ENCODE measurements at places on chromosomes 7 and 10.

- ATAC-seq = peak; percentile 56
Measured at GRCh38 chr10:104045151-104046089, 40.3 kb downstream of the COL17A1 start.

- no peak for ATAC-seq
Measured at GRCh38 chr10:117667831-117668230, 125.3 kb downstream of the EMX2 start.

DNA sequence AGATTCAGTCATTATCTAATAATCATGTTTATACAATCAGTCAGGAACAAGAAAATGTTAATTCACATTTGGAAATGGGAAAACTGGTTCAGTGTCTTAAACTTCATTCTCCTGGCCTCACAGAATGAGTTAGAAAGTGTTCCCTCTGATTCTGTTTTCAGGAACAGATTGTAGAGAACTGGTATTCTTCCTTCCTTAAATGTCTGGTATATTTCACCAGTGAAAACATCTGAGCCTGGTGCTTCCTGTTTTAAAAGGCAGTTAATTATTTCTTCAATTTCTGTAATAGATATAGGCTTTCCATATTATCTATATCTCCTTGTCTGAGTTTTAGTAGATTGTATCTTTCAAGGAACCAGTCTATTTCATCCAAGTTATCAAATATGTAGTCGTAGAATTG lies 97.1 kb upstream of the TMEM168 start:
- ATAC-seq = no peak

DNA sequence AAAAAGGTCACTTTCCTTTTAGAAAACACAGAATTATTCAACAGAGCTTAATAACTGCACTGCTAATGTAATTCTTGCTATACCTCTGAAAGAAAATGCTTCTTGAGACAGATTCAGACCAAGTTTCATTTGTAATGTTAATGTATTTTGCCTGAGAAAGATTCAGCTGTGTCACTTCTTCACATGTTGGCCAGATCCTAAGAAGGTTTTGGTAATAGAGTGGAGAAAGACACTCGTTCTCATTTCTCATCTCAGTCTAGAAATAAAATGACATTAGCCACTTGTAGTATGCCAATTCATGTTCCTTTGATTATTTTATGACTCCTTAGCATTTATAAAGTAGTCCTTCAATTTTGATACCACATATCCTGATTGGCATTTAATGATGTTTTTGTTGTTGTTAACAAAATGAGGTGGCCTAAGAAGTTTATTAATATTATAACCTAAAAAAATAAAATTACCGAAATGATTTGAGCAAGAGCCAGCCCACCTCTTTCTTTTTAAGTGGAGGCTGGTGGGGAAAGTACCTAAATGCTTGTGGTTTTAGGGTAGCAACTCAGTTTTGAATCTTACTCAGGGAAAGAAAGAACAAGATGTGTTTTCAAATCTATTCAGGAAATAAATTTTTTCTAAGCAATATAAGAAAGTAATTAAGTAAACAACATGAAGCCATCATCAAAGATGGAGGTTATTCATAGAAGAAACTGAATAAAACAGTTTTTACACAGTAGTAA lies 16.4 kb upstream of the ELAPOR2 start:
- ATAC-seq = no peak

DNA sequence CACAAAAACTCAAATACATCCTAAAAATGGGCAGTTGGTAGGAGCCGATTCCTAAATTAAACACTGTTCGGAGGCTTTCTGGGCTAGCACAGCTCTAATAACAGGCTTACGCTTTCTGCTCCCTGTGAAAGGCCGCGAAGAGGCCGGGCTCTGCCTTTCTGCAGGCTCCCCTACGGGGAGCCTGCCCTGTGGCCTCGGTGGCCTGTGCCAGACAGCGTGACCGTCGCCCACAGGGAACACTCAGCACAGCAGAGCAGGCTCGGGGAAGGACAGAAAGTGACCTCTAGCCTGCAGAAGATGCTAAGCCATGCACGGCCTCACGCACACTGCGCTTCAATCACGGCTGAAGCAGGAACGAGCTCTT lies 64.2 kb downstream of the DIP2C start:
- ATAC-seq = peak; percentile 67

DNA sequence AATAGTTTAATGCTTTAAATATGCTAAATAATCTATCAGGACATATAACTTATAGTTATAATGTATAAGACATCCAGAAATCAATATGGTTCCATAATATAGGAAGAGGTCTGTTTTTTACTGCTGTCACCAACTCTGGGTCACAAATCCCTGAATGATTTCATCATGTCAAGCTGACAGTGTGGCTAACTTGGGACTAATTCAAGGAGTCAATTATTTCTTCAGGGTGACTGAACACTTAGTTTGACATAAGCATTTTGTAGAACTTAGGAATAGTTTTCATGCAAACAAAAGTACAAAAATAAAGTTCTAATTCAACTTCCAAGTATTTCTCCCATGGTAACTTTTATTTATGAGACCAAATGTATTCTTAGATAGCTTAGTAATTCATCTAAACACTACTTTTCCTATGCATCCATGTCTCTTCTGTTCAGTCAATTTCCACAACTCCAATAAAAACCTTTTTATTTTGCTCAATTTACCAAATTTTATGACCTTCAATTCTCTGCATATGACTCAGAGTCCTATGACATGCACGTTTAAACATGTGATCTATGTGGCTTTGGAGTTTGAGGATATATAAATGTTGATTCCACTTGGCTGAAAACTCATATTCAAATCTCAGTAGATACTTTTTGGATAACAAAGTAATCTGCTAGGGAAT lies 40.3 kb upstream of the GNAT3 start:
- no peak for ATAC-seq

DNA sequence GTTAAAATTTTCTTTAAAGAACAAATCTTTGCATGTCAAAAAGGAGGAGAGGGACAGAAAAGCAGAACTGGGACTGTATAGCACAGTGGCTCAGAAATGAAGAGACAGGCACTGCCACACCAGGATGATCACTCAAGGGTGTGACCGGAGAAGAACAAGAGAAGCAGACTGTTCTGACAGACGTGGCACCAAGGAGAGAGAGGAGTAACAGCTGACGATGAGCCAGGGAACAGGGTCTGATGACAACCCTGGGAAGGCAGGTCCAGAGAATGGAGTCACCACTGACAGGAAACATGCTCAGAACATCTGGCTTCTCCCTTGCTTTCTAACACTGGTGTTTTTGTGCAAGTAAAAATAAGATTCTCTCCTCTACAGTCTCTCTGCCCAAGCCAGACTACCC lies 14.6 kb upstream of the VAX1 start:
- no peak for ATAC-seq

GRCh38 chr7:29077176-29077575 lies 69.2 kb downstream of the CPVL start:
- no peak for ATAC-seq

DNA sequence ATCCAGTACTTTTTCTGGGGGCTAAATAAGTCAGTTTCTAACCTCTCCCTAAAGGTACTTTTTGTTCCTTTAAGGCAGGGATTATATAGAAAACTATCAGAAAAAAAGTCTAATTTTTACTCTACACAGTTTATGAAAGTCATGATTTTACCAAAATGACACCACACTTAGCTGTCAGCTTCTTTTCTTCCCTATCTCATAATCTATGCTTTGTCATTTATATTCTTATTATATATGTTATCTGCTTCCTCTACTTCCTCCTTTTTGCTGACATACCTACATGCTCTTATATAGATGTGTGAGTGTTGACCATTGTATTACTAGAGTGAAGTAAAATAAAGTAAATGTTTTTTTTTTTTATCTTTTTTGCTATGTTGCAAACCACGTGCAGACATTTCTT lies 203.9 kb upstream of the CHRM2 start:
- no peak for ATAC-seq

GRCh38 chr7:109763611-109764010 lies 1193.9 kb downstream of the DNAJB9 start:
- ATAC-seq = no peak

- peak; percentile 80 for ATAC-seq
Measured at GRCh38 chr10:11150879-11151415, 133.3 kb downstream of the CELF2 start.

- peak; percentile 76 for ATAC-seq
Measured at GRCh38 chr10:88565072-88565471, 18.0 kb downstream of the RNLS start.

DNA sequence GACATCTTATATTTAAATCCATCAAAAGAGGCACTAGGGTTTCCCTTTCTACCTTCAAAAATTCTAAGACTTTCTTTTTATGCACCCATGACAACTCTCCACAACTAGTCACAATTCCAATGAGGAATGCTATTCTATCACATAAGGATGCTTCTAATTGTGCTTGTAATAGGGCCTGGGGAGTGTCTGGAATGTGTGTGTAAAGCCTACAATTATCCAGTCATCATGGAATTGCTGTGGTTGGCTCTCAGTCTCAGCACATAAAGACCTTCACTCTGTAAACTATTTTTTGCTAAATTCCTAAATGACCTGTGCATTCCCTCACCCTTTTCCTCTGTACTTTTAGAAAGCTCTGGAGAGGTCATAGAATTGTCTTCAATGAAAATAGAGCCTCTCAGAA lies 86.7 kb downstream of the EPDR1 start:
- ATAC-seq = no peak

DNA sequence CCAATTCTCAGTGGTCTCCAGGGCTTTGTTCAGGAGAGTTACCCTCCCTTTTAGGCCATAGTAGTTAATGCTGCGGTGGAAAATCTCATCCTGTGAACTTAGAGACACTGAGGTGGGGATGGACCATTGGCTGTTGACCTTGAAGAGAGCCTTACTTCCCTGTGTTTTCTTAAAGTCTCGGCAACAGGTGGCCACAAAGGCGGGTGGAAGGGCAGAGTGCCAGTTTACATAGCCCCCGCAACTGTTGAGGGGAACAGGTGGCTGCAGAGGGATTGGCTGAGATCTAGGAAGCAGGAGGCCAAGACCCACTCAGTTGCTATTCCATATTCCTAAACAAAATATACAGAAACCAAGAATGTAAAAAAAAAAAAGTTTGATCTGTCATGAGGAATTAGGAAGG lies 160.6 kb downstream of the ST7 start:
- no peak for ATAC-seq

GRCh38 chr7:141208539-141208938 lies 134.7 kb downstream of the TMEM178B start:
- ATAC-seq = peak; percentile 81

- no peak for ATAC-seq
Measured at GRCh38 chr7:155529845-155530244, 16.5 kb downstream of the CNPY1 start.

DNA sequence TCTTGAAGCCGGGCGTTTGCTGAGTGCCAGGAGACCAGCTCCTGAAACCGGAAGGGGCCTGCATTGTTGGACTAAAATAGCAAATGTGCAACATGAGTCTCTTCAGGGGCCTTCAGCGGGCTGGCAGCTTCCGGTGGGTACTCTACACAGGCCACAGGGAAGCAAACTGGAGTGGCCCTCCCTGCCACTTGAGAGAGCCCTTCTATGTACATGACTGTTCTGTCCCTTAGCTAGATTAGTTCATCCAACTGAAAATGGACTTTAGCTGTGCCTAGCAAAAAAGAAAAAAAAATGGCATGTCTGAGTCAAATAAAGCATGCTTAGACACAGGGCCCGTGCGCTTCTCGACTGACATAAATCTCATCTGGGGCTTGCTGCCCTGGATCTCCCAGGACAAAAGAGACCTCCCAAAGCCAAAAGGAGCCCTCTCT lies 115.3 kb upstream of the TCF7L2 start:
- ATAC-seq = peak; percentile 73

DNA sequence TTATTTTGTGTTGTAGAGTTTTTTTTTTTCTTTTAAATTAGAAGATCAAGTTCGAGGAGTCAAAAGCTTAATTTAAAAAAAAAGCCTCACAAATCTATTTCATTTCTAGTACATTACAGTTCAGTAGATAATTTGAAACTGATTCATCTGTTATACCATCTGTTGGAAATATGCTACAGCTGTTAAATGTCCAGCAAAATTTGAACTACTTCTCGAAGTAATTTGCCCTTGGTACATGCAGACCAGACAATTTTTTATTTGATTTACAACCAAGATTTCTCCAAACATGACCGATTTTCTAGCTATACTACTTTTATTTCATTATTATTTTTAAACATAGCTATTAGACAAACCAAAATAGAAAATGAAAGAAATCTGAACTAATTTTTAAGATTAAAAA lies 647.9 kb downstream of the CNTNAP2 start:
- ATAC-seq = no peak

DNA sequence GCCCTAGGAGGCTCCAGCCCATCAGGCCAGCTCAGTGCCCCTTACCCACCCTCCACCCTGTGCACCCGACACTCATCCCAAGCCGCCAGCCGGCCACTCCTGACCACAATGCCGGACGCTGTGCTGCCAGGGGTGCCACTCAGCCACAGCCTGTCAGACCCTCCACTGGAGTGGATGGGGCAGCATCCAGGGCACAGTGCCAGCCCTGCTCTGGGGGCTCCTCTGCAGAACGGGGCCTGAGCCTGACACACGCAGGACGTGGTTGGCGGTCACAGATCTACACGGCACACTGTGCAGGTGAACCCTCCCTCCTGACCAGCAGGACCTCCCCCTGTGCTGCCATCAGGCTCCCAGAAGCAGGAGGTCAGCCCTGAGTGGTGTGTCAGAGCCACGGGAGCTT lies 114.7 kb downstream of the MAD1L1 start:
- ATAC-seq = no peak

DNA sequence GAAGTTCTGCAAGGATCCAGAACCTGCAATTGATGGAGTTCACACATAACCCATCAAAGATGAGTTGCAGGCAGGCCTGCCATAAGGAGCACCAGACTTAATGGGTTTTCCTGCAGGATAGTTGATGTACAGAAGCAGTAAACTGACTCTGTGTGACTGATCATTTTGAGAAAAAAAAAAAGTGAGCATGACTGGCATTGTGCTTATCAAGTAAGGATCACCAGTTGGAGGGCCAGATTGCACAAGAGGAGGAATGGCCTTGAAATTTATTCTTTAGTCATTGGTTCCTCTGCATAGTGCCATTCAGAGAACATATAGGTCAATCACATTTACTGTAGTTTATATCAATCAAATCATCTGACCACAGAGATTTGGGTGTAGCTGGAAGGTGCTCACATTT lies 3.8 kb downstream of the CYP3A43 start:
- ATAC-seq = no peak

DNA sequence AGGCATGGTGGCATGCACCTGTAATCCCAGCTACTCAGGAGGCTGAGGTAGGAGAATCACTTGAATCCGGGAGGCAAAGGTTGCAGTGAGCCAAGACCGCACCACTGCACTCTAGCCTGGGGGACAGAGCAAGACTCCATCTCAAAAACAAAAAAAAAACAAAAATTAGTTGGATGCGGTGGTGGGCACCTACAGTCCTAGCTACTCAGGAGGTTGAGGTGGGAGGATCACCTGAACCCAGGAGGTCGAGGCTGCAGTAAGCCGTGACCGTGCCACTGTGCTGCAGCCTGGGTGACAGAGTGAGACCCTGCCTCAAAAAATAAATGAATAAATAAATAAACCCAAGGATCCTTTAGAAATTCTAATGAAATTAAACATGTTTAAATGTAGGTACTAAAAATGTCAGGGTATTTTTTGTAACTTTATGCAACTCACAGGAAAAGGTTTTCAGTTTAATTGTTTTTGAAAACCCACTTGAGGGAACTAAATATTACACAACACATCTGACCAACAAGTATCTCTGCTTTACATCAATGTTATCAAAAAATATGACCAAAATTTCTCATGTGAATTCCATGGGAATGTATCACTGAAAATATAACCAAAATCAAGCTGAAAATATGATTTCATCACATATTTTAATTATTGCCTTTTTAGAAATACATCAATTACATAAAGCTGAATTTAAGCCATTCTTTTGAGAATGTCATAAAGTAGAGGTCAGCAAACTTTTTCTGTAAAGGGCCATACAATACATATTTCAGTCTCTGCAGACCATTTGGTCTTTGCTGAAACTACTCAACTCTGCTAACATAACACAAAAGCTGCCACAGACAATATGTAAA lies 23.9 kb downstream of the UPF2 start:
- no peak for ATAC-seq

All from motor neuron (in vitro differentiated cells).